Calu3 (cell line): ENCODE measurements at places on chromosomes 12 and 14.
A peak's percentile ranks its signal among the peaks of the same experiment; 100 is the strongest.

DNA sequence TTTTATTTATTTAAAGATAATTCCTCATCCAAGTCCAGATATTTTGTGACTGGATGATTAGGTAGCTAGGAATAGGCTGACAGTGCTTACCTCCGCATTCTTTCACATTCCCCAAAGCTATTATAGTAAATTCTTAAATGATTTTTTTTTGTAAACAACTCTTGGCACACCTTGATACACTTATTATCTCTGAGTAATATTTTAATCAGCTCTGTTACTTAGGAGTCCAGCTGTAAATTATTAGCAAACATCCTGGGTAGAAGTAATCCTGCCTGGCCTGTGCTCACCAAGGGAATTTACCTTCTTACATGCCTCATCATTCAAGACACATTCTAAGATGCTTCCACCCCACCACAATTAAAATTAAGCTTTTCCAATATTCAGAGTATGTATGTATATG is 186.1 kb downstream of the SLC2A13 start:
- peak; percentile 6 for DNase-seq

GRCh38 chr14:96590190-96590864 is 88.1 kb downstream of the PAPOLA start:
- no peak for DNase-seq

GRCh38 chr14:96638041-96638855 is 136.1 kb downstream of the PAPOLA start:
- DNase-seq = no peak

DNA sequence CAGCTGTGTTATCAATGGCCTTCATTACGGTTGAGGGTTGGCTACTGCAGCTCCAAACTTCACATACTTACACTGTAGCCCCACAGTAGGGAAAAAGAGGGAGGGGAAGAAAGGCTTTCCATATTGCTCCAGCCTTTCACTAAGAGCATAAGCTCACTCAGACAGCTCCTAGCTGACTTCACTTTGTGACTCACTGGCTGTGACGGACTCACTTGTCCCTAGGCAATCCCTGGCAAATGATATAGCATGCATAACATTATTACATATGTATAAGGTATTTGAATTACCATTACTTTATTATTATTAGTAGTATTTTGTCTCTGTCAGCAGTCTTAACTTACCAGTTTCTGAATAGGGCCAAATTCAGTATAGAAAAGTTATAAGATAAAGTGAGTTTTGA is 350.7 kb downstream of the RMST start:
- no peak for DNase-seq

DNA sequence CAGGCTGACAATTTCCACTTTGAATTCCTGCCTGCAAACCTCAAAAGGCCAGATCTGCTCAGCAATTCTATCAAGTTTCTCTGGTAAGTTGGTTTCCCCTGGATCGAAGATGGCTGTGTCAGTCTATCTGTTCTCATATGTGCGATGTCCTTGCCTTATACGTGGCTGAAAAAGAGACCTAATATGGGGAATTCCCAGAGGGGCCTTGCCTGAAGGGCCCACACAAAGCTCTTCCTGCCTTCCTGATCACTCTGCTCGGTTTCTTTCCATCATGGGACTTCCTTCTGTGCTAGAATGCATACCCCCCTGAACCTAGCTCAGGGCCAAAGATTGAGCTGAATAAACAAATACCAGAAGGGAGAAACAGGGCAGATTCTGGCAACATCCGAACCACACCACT is 13.2 kb downstream of the TCL1B start:
- DNase-seq = no peak

DNA sequence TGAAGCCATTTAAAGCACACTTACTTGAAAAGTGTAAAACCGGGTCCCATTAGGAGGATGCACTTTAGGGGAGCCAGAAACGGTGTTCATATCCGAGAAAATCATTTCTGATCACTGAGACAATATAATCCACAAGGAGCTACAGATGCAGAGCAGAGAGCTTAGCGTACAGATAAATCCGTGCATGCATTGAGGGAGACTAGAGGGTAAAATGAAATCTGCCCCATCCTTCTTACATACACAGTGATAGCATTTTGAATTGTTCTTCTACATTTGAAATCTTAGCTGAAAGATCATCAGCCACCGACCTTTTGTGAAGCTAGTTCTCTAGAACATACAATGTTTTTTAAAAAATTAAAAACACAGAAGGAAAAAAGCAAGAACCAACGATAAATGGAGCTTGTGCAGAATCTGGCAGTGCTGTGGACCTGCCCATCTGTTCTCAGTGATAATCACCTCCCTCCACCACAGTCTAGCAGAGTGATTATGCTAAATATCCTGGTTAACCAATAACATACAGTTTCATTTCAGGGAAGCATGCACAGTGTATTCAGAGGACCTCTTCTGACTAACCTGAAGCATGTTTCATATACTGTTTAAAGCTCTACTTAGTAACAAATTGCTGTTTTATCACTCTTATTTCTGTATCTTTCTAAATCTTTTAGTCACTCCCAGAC is 161.1 kb downstream of the PPFIA2 start:
- DNase-seq = no peak

DNA sequence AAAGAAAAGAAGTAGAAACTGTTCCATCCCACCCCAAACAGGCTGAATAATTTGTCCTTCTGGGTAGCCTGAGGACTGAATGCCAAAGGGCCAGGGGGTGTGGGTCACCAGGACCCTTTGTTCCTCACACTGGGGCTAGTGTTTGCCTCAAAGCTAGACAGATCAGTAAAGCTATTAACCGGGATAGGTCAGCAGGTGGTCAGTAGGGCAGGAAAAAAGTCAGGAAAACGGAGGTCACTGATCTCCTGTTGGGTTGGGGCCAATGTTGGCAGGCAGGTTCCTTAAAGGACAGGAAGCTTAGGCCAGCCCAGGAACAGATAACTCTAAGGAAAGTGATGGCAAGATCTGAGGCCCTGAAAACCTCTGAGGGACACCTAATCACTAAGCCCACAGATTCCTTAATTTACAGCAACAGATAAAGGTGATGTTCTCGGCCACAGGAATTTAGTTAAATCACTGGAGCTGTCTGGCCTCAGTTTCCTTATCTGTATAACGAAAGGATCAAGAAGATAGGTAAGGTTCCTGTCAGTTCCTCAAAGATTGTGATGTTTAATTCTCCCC is 22.7 kb upstream of the TMPO start:
- DNase-seq = no peak

DNA sequence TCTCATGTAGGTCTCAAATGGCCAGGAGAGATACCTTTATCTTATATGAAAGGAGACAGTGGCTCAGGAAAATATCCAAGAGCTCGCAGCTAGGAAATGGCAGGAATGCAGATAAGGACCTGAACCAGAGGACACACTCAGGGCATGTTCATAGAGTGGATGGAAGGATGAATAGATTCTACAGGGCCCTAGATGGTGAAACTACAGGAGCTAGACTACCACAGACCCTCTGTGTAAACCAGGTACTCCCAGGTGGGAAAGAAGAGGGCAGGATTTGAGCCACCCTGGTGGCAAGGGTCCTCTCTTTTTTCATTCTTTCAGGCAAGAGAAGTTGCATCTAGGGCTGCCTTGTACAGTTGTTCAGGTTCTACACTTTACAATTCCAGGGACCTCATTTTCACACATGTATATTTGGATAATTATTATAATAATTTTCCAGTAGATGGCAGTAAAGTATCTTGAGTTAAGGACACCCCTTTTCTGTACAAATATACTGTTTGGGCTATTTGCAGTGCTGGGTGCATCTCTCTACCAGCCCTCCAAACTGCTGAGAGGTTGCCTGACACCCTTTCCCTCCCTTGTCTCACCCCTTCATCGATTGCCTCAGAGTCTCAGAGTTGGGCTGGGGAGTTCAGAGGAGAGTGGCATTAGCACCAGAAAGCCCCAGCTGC is 10.5 kb upstream of the ZDHHC22 start:
- DNase-seq = no peak

DNA sequence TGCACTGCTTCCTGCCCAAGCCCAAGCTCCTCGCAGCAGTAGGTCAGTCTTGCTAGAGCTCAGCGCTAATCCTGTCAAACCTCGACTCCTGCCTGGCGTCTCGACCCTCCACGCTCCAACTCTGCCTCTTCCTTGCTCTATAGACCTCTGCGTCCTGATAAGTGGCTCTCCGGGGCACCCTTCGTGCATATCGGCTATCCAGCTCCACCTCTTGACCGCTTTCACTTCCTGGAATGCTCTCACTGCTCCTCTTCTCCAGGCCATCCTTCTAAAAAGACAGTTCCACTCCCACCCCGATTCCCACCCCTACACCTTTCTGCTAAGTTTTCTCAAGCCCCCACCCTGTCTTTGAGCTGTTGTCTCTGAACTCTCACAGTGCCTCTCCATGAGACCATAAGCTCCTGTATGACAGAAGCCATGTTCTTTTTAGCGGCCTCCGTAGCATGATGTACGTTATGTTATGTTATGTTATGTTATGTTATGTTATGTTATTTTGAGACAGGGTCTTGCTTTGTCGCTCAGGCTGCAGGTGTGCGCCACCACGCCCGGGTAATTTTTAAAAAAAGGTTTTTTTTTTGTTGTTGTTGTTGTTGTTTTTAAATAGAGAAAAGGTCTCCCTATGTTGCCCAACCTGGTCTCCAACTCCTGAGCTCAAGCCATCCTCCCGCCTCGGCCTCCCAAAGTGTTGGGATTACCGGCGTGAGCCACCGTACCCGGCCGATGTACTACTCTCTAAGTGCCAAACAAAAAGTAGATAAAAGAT is 601 bp downstream of the COX14 start:
- peak; percentile 20 for DNase-seq

DNA sequence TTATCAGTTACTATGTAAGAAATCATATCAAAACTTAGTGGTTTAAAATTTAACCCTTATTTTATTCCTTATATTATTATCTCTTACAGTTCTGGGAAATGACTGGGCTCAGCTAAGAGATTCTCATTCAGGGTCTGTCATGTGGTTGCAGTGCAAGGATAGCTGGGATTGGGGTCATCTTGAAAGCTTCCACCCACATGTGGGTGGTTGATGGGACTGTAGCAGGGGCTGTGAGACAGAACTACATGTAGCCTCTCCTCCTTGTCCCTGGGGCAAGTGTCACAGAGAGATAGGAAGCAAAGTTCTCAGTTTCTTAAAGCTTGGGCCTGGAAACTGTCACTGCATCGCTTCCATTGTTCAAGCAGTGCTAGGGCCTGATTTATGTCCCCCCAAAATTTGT is 57.8 kb downstream of the DACT1 start:
- no peak for DNase-seq

DNA sequence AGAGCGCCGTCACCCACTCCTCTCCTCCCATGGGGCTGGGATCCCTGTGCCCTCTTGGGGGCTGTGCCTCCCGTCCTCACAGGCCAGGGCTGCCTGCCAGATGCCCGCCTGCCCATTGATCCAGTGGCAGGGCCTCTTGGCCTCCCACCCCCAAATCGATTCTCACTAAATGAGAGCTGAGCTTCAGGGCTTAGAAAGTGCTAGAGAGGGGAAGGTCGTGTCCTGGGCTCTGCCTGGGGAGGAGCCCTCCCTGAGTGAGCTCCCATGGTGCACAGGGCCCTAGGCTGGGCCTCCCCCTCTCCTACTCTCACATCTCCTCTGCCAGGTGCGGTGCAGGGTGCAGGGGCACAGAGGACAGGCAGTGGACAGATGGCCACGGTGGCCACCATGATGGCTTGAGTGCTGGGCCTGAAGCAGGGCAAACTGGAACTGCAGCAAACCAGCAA is 9.2 kb downstream of the BEGAIN start:
- DNase-seq = no peak

DNA sequence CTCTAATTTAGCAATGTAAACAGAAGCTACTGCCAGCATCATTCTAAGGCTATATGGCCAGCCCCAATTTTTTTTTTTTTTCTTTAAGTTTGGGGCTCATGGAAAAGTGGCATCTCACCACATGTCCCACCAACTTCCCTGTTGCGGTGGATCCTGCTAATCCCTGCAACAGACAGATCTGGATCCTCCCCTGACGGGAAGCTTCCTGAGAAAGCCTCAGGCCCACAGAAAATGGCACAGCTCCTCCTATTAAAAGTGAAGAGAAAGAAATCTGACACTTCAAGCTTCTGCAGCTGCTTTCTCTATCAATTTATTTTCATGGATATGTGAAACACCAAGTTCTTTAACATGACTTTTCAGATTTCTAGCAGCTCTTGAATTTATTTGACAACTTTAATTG is 433.8 kb upstream of the DCN start:
- no peak for DNase-seq

GRCh38 chr12:2343681-2344080 is 290.9 kb downstream of the CACNA1C start:
- no peak for DNase-seq

DNA sequence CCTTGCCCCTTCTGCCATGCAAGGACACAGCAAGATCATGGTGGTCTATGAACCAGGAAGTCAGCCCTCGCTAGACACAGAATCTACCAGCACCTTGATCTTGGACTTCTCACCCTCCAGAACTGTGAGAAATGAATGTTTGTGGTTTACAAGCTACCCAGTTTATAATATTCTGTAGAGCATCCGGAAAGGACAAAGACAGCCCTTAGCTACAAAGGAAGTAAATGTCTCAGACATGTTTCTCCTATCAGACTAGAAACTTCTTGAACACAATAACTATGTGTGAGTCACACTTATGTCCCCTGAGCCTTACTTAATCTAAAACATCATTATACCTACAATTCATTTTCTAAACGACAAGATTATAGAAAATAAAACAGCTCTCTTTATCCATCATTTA is 176.7 kb downstream of the KLHL28 start:
- DNase-seq = no peak

DNA sequence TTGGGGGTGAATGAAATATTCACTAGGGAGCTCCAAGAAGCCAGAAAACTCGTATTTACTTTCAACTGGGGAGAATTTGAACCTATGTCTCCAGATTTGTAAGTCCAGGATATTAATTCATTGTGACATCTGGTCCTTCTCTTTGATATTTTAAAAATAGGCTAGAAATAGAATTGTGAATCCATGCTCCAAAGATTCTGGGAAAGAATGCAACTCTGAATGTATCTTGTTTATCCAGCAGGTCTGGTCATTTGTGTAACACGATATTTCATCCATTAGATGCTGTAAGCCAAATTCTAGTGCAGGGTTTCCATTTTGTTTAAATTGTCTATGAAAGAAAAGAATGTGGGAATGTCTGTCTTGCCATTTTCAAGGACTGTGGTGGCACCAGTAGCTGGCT is 334.7 kb downstream of the BMP4 start:
- no peak for DNase-seq

DNA sequence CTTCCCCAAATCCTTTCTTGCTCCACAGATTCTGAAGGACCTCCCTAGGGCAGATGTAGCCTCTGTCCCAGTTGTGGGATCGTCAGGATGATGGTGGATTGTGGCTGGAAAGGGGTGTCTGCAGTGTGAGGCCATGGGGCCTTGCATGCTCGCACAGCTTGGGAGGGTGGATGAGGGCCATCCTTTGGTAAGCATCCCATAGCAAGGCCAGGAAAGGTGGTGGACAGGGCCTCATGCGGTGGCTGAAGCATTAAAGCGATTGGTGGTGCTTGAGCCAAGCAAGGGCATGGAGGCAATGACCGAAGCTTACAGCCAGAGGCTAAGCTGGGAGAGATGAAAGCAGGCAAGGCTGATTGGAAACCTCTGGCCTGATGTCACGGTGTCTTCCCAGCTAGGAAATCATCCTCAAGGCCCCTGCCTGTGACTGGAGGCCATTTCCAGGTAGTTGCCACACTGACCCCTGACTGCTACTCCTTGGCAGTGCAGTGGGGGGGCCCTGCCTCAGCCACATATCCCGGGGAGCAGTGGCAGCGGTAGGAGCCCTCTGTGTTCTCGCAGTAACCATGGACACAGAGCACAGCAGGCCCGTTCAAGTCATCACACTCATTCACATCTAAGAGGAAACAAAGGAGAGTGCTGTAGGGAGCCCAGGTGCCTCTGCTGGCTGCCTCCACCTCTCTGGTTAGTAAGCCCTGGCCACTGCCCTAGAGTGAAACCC is 7.0 kb downstream of the ISCA2 start:
- no peak for DNase-seq

- peak; percentile 50 for DNase-seq
Observed at GRCh38 chr12:74365178-74365964, 172.3 kb upstream of the ATXN7L3B start.
